Iris pigment epithelial cell (primary cell): ENCODE measurements at places on chromosomes 6 and 20.
A peak's percentile ranks its signal among the peaks of the same experiment; 100 is the strongest.

DNA sequence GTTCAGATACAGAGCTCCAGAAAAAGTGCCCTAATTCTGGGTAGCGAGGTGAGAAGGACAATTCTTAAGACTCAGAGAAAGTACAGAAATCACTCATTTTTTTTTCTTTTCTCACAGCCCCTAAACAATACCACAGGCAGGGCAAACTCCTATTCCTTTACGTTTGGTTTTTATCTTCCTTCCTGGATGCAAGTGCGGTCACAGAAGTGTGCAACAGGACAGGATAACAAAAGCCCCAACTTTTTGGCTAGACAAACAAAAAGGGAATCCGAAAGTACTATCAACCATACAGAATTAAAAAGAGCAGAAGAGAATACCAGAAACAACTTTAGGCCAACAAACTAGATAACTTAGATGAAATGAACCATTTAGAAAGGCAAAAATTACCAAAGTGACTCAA lies 18.4 kb upstream of the BEND6 start:
- no peak for DNase-seq

- no peak for DNase-seq
Measured at GRCh38 chr6:167276772-167277533, 14.2 kb upstream of the UNC93A start.

- peak; percentile 17 for DNase-seq
Measured at GRCh38 chr6:43355862-43356590, 13.4 kb downstream of the ZNF318 start.

DNA sequence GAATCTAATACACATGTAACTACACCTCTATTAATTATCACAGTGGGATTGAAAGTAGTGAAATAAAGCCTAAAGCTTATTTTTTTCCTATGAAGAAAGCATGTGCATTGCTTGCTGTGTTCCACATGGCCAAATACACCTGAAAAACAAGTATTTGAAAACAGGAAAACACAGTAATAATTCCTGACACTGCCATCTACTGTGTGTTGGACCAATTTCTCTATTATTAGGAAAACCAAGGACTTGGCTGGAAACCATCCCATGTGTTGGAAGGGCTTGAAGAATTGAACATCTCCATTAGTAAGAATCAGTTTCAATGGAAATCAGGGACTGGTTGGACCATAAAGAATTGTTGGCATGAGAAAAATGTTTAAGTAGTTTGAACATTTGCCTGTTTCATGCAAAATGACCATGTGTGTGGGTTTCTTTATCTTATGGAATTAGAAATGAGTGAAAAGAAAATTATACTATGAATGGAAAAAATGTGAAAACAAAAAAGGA lies 124.1 kb downstream of the PHF3 start:
- DNase-seq: no peak

GRCh38 chr6:102660303-102660702 lies 1266.8 kb downstream of the GRIK2 start:
- no peak for DNase-seq

DNA sequence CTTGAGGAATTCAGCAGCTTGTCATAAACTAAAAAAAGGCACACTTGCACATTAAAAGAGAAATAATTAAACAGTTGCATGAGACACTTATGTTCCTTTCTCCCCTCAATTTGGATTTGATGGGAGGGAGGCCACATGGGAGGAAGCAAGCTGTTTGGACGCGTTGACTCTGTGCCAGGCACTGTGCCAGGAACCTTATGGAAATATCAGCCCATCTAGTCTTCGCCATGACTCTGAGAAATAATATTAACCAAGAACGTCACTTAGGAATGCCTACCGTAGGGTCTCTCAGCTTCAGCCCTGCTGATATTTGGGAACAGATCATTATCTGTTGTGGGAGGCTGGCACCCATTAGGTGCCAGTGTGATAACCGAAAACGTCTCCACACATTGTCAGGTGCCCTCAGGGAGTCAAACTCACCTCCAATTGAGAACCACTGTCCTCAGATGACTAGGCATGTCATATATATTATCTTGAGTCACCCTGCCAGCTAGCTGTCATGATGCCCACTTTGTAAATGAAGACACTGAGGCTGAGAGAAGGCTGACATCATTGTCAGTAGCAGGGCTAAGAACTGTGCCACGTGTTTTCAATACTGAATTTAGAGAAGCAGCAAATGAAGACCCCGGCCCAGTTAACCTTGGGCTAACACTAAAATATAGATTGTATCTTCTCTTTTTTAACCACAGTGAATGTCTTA lies 36.1 kb downstream of the EYA2 start:
- DNase-seq: no peak

DNA sequence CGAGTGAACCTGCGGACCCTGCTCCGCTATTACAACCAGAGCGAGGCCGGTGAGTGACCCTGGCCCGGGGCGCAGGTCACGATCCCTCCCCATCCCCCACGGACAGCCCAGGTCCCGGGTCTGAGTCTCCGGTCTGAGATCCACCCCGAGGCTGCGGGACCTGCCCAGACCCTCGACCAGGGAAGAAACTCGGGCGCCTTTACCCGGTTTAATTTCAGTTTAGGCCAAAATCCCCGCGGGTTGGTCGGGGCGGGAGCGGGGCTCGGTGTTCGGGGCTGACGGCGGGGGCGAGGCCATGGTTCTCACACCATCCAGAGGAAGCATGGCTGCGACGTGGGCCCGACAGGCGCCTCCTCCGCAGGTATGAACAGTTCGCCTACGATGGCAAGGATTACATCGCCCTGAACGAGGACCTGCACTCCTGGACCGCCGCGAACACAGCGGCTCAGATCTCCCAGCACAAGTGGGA lies 46.9 kb upstream of the TRIM26 start:
- no peak for DNase-seq

DNA sequence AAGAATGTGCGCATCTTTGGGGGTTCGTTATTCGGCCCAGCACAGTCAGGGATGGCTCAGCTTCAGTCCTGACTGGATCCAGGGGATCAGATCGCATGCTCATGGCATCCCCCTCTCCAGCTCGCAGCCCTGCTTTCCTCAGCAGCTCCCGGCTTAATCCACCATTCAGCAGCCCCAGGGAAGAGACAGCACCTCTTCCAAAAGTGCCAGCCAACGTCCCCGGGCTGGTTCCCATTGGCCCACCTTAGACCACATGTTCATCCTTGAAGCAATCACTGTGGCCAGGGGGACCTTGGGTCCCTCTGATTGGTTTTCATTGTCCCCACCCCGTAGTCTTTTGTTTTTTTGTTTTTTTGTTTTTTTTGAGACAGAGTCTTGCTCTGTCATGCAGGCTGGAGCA lies 188.7 kb downstream of the ZMYND8 start:
- no peak for DNase-seq

DNA sequence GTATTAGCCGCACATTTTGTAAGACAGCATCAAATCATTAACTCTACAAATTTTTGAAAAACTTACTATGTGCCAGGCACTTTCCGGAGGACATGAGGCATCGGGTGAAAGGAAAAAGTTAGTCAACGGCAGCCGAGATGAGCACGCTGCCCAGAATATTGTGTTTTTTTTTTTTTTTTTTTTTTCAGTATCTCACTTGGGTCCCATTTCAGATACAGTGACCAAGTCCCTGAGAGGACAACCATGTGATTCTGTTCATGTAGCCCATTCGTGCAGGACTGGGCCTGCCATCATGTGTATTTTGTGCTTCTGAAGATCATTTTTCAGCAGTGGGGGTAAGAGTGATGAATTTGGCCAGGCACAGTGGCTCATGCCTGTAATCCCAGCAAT lies 1.3 kb downstream of the SLA2 start:
- no peak for DNase-seq

DNA sequence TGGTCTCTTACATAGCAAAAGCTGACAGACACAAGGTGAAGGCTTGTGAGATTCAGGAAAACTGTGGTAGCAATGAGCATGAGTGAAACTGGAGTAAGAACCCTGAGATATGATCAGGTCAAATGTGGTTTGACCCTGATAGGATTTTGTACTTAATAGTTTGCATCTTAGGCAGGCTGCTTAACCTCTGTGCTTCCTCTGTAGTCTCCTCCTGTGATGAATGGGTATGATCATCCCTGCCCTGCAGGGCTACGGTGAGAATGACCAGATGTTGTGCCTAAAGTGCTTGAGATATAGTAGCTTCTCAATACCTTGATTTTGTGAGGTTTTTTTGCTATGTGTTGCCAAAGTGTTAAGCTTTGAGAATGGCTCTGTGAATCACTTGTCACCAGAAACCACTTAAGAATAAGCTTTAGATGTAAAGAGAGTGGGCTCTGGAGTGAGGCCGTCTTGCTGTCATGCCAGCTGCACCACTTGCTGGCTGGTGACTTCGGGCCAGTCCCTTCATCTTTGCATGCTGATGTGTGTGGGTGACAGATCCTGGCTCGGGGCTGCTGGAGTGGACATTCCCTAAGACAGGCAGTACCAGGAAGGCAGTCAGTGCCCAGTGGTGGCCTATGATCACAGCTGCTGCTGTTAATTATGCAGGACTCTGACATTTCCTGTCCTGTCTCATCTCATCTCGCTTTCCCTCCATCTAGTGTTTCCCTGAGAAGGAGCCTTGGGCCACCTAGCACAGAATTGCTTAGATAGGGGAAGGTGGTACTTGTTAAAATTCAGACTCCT lies 254.7 kb downstream of the NFATC2 start:
- no peak for DNase-seq

DNA sequence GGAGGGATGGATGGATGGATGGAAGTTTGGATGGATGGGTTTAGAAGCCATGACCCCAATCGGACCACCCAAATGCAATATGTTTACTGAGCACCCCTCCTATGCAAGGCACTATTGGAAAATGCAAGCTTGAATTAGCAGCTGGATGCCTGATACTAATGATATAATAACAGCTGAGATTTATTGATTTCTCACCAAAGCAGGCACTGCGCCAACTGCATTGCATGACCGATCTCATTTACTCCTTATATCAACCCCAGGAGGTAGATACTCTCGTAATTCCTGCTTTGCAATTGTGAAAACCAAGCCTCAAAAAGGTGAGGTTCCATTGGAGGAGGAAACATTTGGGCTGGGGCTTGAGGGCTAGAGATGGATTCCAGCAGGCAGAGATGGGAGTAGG lies 89.7 kb downstream of the KCNB1 start:
- no peak for DNase-seq

- no peak for DNase-seq
Measured at GRCh38 chr20:47309806-47310426, 46.6 kb downstream of the ZMYND8 start.

- DNase-seq: peak; percentile 80
Measured at GRCh38 chr20:45014671-45015415, 48.5 kb downstream of the STK4 start.

DNA sequence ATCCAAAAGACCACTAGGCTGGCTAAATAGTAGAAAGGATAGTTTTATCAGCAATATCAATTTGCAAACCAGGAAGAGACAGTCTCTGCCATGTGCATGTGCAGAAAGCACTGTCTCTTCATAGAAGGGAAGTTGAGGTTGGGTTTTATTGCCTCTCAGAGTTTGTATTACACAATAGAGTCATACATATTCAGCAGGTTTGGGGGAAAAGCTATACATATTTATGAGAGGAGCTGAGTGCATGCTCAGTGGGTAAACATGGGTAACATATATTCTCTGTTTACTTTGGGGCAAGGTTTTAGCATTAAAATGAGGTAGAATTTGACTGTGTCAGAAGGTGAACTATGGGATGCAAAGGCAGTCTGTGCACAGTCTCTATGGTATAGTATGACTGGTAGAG lies 14.9 kb downstream of the TMEM170B start:
- no peak for DNase-seq

DNA sequence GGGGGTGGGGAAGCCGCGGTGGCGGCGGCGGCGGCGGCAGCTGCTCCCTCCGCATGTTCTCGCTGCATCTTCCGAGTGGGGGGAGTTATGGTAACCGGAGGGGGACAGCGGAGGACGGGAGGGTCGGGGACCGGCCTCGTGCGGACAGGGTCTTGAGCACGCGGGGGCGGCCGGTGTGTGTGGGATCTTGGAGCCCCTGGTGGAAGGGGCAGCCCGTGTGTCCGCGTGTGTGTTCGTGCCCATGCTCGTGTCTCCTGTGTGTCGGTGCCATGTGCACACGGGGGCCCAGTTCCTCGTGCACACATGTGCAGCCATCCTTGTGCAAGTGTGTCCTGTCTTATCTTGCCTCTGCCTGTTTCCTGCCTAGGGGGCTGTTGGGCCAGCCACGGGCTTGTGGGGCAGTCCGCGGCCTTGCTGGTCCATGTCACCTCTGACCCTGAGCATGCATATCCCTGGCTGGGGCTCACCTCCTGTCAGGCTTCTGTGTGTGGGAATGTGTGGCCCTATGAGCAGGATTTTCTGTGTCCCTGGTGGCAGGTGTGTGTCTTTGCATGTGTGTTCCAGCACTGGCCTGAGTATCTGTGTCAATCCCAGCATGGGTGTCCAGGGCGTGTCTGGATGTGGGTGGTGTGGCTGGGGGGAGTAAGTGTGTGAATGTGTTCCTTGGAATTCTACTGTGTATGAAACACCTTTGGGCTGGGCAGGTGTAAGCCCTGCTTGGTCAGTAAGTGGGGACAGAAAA lies 8.5 kb downstream of the SYNGAP1 start:
- DNase-seq: peak; percentile 32

GRCh38 chr6:134021396-134022122 lies 30.9 kb downstream of the SLC2A12 start:
- DNase-seq: no peak

DNA sequence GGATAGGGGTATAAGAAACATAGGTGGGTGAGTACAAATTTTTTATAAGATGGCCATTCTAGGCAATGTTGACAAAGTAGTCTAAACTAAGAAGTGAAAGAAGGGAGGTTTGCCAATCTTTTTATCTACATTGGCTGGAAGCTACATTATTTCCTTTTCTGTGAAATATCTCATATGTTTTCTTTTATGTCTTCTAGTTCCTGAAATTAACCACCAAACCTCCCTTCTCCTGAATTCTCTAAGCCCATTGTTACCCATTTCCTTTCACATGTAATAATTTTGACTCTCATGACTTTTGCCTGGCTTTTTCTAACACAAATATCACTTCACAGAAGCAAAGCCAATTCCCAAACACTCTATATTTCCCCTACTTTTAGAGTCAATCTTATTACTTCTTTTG lies 496.2 kb upstream of the JAG1 start:
- no peak for DNase-seq

GRCh38 chr20:4281258-4282055 lies 266.1 kb upstream of the RNF24 start:
- no peak for DNase-seq

- DNase-seq: peak; percentile 9
Measured at GRCh38 chr20:54475334-54476168, at the start of gene DOK5. Gene DOK5 (plus strand): TSS chr20:54475593. CDS start chr20:54475947, 354 bp downstream.

GRCh38 chr6:34597605-34598353 lies 41.6 kb upstream of the SPDEF start:
- no peak for DNase-seq

- no peak for DNase-seq
Measured at GRCh38 chr6:167973148-167973885, 24.2 kb upstream of the KIF25 start.

GRCh38 chr20:56592211-56592610 lies 36.9 kb upstream of the TFAP2C start:
- DNase-seq: no peak

- peak; percentile 39 for DNase-seq
Measured at GRCh38 chr6:105211831-105212230, 32.0 kb upstream of the POPDC3 start.

DNA sequence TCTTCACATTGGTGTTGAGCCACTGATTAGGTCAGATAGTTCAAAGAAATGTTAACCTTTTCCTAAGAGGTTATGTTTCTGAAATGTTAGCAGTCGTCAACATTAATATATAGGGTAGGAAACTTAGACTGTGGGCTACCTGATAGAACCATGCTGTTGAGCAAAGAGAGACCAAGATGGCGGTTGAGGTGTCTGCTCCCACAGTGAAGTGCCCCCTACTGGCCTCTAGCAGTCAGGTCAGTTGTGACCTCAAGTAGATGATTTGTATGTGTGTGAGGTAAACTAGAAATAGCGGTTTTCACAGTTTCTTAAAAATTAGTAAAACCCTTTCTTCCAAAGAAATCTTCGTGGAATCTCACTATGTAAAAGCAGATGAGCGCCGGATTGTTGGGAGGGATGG lies 40.3 kb downstream of the MTHFD1L start:
- no peak for DNase-seq
